Activated CD4-positive, alpha-beta T cell treated with anti-CD3 and anti-CD28 coated beads for 36 hours (primary cell): ENCODE measurements at places on chromosomes 5 and 9. TPM values are rescaled to one million over a fixed set of nuclear protein-coding genes. Genes with fewer than 3 reads are reported as not detected.

CD72 gene
- total RNA-seq, result 8.7 TPM

PCDHB6 gene
- total RNA-seq, result not detected

RABGAP1 gene
- total RNA-seq, result 27.2 TPM

NR4A3 gene
- total RNA-seq, result 26.7 TPM

PCDHA10 gene
- total RNA-seq, result not detected

CCL27 gene
- total RNA-seq, result 0.23 TPM

CSF2 gene
- total RNA-seq, result 52.6 TPM

LHX2 gene
- not detected for total RNA-seq

RELL2 gene
- total RNA-seq, result 27.8 TPM

DNA sequence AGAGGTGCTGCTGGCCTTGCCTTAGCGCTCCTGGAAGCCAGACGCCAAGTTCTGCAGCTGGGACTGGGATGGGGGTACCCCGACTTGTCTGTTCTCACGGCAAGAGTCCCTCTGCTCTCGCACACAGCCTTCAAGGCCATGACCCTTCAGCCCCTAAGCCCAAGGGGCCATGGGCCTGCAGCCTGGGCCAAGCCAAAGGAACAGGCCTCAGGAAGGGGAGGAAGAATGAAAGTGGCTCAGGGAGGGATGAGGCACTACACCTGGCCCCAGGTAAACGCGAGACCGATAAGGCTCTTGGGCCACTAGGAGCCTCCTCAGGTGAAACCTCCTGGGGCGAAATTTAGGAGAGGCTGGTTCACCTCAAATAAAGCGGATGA, 3.9 kb downstream of the EBF1 start:
- peaks cover 33% of the 10 kb centered on the region for H3K27me3 ChIP-seq
- no peak for DNase-seq
- no peak overlapping the region for H3K4me3 ChIP-seq

GRCh38 chr9:69070201-69070600, 34.6 kb downstream of the FXN start:
- no peak overlapping the region for H3K27ac ChIP-seq
- no peaks in the 10 kb centered on the region for H3K4me1 ChIP-seq

DNA sequence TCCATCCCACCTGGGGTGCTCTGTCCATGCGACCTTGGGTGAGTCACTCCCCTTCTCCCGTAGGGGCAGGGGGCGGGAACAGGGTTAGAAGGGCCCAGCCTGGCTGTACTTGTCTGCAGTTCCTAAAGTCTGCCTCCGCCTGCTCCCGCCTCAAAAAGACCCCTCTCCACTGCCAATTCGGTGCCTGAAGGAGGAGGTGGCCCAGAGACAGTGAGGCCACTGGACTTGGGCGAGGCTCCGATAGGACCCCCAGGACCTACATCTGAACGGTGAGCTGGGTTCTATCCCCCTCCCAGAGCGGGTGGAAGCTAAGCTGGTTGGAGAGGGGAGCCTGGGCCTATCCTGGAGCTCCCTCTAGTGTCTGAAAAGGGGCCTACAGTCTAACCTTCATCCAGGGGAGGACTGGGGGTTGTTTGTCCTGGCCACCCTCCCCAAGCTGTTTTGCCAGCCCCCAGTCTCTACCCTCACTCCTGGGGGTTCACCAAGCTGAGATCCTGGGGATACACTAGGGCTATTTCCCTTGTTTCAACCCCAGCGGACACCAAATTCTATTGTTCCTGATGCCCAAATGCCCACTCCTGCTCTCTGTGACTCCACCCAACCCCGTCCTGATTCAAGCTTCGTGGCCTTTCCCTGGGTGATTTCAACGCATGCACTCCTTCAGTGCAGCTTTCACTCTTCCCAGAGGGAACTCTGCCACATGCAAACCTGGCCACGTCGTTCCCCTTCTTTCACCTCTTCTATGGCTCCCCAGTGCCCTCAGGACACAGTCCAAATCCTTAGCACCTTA, 6.1 kb upstream of the CRB2 start:
- H3K4me3 ChIP-seq, result no peak overlapping the region
- DNase-seq, result peak; percentile 79
- H3K36me3 ChIP-seq, result no peaks in the 10 kb centered on the region
- no peaks in the 10 kb centered on the region for H3K4me1 ChIP-seq

- peaks cover 4% of the 10 kb centered on the region for H3K27me3 ChIP-seq
- no peak overlapping the region for H3K4me3 ChIP-seq
- DNase-seq, result no peak
- H3K27ac ChIP-seq, result no peak overlapping the region
Observed at GRCh38 chr5:168086104-168086610, 205.3 kb upstream of the WWC1 start.

GRCh38 chr9:69122082-69122548, 52.0 kb upstream of the TJP2 start:
- peaks cover 2% of the 10 kb centered on the region for H3K27me3 ChIP-seq
- DNase-seq, result peak; percentile 68
- peaks cover 1% of the 10 kb centered on the region for H3K36me3 ChIP-seq
- peaks cover 16% of the 10 kb centered on the region for H3K4me1 ChIP-seq
- H3K4me3 ChIP-seq, result peak overlapping the region; percentile 77
- peak overlapping the region; percentile 52 for H3K27ac ChIP-seq

DNA sequence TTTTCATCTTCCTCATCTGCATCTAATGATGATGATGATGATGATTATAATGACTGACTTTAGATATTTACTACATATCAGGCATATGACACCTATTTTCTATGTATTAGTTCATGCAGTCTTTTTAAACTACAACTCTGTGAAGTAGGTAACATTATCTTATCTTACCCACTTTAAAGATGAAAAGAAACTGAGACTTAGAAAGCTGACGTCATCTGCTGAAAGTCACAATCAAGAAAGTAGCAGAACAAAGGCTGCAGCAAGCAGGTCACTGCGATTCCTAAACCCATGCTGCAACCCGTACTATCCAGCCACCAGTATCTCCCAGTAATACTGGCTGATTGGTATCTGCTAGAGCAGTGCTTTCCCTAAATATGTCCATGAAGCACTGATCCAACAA, 40.1 kb upstream of the INSYN2B start:
- H3K36me3 ChIP-seq, result peaks cover 34% of the 10 kb centered on the region
- H3K4me1 ChIP-seq, result peaks cover 3% of the 10 kb centered on the region

- H3K36me3 ChIP-seq, result no peaks in the 10 kb centered on the region
- no peaks in the 10 kb centered on the region for H3K27me3 ChIP-seq
- DNase-seq, result no peak
- H3K27ac ChIP-seq, result no peak overlapping the region
Observed at GRCh38 chr9:116899337-116900006, 212.4 kb downstream of the TRIM32 start.

DNA sequence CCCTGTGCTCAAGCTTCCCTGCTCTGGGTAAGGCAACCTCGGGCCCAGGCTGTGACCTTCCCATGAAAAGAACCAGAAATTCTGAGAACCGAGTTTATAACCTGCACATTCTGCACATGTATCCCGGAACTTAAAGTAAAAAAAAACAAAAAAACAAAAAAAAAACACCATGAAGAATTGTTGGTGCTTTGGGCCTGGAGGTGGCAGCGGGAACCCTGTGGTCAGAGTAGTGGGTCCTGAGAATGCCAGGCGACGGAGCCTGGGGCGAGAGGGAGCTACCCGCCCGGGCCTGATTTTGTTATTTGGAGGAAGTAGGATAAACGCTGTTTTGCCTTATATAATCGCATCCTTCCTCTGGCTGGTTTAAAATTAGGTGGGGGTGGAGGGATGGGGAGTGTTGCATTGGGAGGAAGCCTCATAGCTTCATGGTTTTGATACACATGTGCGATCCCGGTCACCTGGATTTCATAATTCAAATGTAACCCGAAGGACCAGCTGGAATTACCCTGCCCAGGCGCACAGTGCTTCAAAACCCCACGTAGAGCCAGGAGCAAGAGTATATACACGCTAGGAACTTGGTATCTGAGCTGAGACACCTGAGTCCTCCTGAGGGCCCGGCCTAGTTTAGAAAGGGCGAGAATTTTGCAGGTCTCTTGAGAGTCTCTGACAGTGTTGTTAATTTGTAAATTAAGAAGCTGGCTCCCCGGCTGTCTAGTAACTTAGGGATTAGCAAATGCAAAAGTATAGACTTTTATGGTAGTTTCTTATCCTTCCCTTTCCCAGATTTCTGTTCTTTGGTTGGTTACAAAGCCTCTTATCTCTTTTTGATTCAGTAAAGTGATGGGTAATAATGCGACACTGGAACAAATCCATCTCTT, 2.8 kb downstream of the MSX2 start:
- no peak for DNase-seq
- H3K4me1 ChIP-seq, result peaks cover 7% of the 10 kb centered on the region
- H3K4me3 ChIP-seq, result no peak overlapping the region
- H3K27ac ChIP-seq, result no peak overlapping the region
- H3K36me3 ChIP-seq, result no peaks in the 10 kb centered on the region
- peaks cover 75% of the 10 kb centered on the region for H3K27me3 ChIP-seq

DNA sequence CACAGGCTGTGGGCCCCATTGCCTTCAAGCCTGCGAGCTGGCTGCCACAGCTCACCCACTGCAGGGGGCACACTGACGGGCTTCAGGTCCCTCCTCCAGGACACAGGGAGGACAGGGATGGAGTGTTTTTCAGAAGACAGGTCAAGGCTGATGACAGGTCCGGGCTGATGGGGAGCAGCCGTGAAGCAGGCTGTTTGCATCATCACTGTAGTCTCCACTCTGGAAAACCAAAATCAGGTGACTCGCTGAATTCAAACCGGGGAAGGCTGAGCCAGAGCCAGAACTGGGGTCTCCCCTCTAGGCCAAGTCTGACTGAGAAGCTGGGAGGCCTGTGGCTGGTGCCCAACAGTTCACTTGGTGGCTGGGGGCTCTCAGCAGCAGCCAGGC, 48.5 kb downstream of the OLFM1 start:
- no peak overlapping the region for H3K27ac ChIP-seq
- no peak for DNase-seq
- H3K36me3 ChIP-seq, result no peaks in the 10 kb centered on the region

DNA sequence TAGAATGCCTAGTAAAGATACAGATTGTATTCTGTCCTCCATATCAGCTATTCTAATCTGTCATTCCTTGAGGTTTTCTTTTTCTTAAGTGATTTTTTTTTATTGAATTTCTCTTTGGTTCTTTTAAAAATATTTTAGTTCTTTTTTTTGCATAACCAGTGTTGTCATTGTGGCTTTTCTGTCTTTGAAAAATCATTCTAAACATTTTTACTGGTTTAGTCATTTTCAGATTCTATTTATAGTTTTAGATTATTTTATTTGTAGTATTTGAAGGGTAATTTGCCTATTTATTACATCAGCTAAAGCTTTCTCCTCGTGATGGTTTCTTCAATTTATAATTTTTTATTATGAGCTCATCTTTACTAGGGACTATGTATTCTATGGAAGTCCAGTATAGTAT, 78.1 kb downstream of the NDUFAF2 start:
- no peak for DNase-seq
- H3K27ac ChIP-seq, result no peak overlapping the region
- peaks cover 12% of the 10 kb centered on the region for H3K4me1 ChIP-seq
- no peaks in the 10 kb centered on the region for H3K27me3 ChIP-seq

DNA sequence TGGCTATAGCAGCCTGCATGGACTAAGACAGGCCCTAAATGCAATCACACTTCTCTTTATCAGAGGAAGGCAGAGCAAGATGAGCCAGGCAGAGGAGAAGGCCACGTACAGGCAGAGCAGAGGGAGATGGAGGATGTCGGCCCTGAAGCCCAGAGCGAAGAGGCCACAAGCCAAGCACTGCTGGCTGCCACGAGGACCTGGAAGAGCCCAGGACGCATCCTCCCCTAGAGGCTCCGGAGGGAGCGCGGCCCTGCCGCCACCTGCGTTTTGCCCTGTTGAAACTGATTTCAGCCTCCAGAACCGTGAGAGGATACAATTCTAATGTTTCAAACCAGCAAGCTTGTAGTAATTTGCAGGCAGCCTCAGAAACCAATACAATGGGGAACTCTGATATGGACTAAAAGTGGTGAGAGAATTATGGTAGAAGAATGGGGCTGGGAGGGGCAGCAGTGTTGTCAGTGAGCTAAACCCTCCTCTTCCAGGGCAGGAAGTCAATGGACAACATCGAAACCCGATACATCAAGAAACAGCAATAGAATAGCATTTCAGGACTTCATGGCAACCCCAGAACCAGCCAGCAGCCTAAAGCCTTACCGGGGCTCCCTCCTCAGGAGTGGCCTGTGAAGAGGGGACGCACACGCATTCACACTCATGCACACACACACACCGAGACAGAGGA, 32.6 kb downstream of the ADAMTS2 start:
- H3K4me1 ChIP-seq, result no peaks in the 10 kb centered on the region
- H3K27ac ChIP-seq, result no peak overlapping the region
- no peak for DNase-seq
- no peaks in the 10 kb centered on the region for H3K36me3 ChIP-seq
- H3K27me3 ChIP-seq, result no peaks in the 10 kb centered on the region
- H3K4me3 ChIP-seq, result no peak overlapping the region

DNA sequence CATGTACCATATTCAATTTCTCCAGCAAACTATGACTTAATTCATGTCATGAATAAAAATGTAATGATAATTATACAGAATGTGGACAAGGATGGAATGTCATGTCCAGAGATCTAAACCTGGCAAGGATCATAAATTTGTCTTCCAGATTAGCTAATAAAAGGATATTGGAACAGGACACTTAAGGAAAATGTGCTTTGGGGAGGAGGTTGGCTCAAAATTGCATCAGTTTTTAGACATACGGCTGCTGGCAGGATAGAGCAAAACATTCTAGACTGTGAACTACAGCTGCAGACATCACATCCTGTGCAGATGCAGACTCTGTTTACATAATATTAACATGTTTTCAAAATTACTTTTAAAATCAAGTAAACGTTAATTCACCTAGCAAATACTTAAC, 248.4 kb downstream of the TLR4 start:
- H3K27me3 ChIP-seq, result no peaks in the 10 kb centered on the region
- no peak overlapping the region for H3K4me3 ChIP-seq
- H3K36me3 ChIP-seq, result no peaks in the 10 kb centered on the region
- no peaks in the 10 kb centered on the region for H3K4me1 ChIP-seq
- H3K27ac ChIP-seq, result no peak overlapping the region

DNA sequence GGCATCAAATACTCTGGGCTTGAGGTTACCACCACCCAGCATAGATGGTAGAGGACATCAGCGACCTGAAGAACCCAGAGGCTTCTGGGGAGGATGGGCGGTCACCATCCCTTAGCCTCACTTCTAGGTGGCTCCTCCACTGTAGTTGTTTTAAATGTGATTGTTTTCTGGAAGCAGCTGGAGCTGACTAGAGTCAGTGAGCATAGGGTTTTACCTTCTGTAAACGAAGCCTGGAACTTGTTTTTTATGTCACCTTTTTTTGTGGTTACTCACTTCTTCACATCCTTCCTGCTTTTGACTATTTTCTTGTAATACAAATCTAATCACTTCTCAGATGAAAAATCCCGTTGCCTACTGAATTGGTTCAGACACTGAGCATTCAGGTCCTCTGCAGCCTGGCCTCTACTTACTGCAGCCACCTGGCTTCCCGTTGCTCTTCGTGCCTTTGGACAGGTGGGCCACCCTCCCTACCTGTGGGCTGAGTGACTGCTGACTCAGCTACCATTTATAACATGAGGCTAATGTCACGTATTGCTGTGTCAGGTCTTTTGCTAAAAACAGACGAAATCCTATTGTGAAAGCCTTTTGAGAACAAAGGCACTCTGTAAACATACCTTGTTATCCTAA, 167.8 kb downstream of the MAN2A1 start:
- H3K4me1 ChIP-seq, result peaks cover 69% of the 10 kb centered on the region
- H3K27me3 ChIP-seq, result no peaks in the 10 kb centered on the region
- H3K36me3 ChIP-seq, result peaks cover 54% of the 10 kb centered on the region
- peak overlapping the region; percentile 36 for H3K4me3 ChIP-seq
- DNase-seq, result peak; percentile 31
